ENCODE measurements at places on chromosomes 4 and X.

- DNase-seq: no peak
These were observed 177.4 kb downstream of the PALLD start for GRCh38 chr4:168674077-168674747.

DNA sequence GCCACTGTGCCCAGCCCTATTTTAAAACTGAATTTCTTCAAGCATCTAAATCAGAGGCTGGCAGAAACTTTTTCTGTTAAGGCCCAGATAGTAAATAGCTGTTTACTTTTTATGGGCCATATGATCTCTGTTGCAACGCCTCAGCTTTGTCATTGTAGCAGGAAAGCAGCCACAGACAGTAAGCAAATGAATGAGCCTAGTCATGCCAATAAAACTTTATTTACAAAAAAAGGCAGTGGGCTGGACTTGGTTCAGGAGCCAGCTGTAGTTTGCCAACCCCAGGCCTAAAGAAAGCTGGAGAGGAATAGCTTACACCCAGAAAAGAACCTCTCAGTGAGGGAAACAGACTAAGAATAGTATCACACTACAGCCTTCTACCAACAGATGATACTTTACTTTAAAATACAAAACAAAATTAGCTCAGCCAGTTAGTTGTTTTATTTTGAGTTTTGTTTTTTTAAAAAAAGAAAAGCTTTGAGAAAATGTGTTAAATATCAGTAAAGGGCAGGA is 25.5 kb downstream of the CHST7 start:
- DNase-seq: no peak

DNA sequence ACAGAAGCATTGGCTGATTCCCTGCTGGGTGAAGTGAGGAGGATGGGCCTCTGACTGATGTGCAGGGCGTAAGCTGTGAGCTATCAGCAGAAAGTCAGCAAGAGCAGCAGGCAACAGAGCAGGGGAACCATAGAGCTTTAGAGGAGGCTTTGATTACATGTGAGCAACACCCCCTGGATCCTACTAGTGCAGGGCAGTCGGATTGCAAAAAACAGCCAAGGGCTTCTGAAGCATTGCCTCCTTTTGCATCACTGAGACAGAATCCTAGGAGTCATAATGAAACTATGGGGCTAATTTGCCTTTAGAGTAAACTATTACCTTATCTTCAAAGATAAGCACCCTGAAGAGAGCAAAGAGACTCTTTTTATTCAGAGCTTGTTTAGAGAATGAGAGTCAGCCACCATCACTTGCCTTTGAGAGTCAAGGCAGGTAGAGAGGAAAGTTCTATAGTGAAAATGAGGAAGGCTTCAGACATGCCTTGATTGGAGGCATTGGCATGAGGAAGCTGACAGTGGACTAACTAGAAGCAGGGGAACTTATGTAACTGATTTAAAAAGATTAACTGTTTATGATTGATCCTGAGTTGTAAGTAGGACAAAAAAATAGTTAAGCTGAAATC is 420.3 kb downstream of the PDHA2 start:
- no peak for DNase-seq

GRCh38 chr4:162456106-162456505 is 292.3 kb upstream of the FSTL5 start:
- no peak for DNase-seq

DNA sequence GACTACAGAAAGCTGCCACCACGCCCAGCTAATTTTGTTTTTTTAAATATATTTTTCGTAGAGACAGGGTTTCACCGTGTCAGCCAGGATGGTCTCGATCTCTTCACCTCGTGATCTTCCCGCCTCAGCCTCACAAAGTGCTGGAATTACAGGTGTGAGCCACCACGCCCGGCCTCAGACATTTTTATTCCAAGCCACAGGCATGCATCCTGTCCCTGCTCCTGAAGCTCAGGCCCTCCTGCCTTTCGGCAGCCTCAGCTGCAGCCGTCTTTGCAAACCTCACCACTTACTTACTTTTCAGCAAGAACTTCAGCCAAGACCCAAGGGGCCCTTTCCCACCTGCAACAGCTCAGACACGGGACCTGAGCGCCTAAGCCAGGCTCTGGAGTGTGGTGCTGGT is 26.0 kb downstream of the FAM53A start:
- DNase-seq: no peak

- no peak for DNase-seq
These were observed 36.9 kb downstream of the EVC start for GRCh38 chr4:5747738-5748375.

GRCh38 chr4:156962058-156962358 is 9.6 kb downstream of the PDGFC start:
- DNase-seq: no peak

DNA sequence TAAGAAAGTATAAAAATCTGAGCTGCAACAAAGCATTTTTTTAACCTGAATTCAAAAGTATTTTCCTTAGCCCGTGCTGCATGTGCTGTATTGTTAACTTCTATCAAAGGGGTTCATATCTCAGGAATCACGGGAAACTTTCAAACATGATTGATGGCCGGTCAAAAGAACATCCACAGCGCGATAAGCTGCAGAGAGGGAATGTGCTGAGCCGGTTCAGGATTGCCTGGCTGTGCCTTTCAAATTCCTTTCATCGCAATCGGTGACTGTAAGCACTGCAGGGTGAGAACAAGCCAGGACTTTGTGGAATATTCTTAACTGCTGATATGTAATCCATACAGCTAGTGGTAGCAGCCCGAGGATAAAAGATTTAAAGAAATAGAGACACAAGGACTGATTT is 210.9 kb upstream of the NOCT start:
- DNase-seq: no peak

- DNase-seq: no peak
These were observed 151.3 kb downstream of the THOC2 start for GRCh38 chrX:123581586-123581985.

- no peak for DNase-seq
These were observed 37.8 kb upstream of the FUNDC1 start for GRCh38 chrX:44580466-44580865.

GRCh38 chrX:33465137-33465536 is 253.8 kb upstream of the DMD start:
- no peak for DNase-seq

GRCh38 chr4:28536124-28536523 is 1675.5 kb downstream of the STIM2 start:
- DNase-seq: no peak

DNA sequence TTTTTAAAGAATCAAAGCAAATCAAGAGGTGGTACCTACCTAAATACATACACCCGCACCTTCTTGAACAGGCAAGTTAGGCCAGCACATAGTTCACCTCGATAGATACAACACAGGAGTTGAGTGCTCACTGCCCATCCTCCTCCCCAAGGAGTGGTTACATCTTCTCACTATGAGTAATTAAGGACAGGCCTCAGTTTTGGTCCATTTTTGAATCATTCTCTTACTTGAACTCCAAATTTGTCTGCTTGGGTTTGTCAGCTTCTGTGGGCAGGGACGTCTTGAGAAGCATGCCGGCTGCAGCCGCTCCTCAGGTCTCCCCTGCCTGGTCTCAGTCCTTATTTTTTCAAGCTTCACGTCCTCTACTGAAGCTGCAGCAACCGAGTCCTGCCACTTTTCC is 190.6 kb upstream of the RBPJ start:
- DNase-seq: no peak

- DNase-seq: no peak
These were observed 478.0 kb downstream of the KCNIP4 start for GRCh38 chr4:21470535-21470934.
